NCI-H1930 (cell line): ENCODE measurements at places on chromosomes 7 and 10.

DNA sequence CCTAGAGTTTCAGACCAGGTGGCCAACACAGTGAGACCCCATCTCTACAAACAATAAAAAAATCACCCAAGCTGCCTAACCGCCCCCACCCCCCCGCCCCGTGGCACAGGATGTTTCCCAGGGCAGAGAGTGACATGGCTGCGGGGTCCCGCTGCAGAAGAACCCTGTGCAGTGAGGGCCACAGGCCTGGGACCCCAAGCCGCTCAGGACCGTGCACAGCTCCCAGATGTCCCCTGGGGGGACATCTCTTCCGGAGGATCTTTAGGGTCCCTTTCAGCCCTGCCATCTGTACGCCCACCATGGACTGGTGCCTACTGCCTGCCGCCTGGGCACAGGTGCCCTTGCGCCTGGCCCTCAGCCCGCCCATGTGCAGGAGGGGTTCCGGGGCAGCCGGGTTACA is 373.6 kb downstream of the DNAJB6 start:
- DNase-seq: no peak

- DNase-seq: no peak
Measured at GRCh38 chr7:152136686-152137085, 111.2 kb downstream of the GALNT11 start.

GRCh38 chr10:71957546-71958275 is 6.5 kb upstream of the CHST3 start:
- DNase-seq: no peak

- no peak for DNase-seq
Measured at GRCh38 chr10:25017154-25017590, 760 bp downstream of the THNSL1 start.

DNA sequence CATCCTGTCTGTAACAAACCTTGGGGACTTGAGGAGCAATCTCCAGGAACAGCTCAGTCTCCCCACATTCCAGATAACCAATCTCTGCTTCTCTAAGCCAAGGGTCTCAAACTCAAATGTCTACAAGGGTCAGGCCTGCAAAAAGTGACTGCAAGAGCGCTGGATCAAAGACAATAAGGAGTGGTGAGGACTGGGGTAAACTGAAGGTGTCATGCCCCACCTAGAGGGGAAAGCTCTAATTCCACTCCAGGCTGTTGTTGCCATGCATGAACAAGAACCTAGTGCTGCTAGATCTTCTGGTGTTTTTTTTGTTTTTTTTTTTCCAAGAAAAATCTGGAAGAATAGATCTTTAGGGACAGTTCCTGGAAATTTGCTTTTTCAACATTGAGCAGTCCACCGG is 117.9 kb upstream of the MACROH2A2 start:
- no peak for DNase-seq

GRCh38 chr7:90512821-90513254 is 43.4 kb downstream of the PTTG1IP2 start:
- DNase-seq: no peak

DNA sequence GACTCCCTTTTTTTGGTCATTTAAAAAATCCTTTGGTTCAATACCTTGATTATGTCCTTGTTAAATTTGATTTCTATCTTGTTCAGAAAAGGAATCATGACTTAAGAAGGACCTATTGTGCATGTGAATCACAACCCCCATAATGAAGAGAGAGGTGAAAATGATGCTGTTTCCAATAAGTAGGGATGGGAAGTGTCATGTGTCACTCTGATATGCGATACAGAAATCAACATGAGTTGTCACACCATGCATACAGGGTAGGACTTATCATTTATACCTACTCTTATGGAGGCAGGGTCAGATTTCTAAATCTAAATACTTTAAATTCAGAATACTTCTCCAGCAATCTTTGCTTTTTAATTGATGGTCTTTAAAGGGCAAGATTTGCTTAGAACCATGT is 19.4 kb upstream of the DLX6 start:
- DNase-seq: no peak

GRCh38 chr7:100044718-100045117 is 4.9 kb upstream of the ZSCAN21 start:
- DNase-seq: no peak

GRCh38 chr7:140923358-140924006 is 1.2 kb downstream of the BRAF start:
- no peak for DNase-seq

- DNase-seq: no peak
Measured at GRCh38 chr10:62805231-62806099, 945 bp downstream of the ADO start.

GRCh38 chr7:50092579-50093491 is at the start of gene ZPBP:
Gene ZPBP (minus strand): TSS chr7:50093246. CDS start chr7:50093194, 52 bp downstream.
- peak; percentile 66 for DNase-seq

DNA sequence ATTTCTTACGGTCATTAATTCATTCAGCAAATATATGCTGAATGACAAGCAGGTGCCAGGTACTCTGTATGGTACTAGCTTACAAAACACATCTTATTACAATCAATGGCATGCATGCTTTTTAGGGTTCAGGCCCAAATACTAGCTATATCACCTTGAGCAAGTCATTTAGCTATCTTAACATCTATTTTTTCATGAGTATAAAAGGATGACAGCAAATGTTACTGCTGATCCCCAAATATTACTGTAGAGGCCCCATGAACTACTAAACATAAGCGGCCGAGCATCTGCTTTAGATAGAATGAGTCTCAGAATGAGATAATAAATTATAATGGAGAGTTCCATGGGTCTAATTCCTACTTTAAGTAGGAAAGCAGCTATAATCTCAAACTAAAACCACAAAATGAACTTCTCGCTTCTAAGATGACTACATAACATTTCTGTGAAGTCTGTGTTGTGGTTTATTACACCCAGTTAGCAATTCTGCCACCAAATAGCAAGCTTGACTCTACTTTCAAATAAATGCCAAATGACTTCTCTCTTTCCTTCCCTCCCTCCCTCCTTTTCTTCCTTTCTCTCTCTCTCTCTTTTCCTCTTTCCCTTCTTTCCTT is 113.7 kb upstream of the LRRN3 start:
- DNase-seq: no peak

DNA sequence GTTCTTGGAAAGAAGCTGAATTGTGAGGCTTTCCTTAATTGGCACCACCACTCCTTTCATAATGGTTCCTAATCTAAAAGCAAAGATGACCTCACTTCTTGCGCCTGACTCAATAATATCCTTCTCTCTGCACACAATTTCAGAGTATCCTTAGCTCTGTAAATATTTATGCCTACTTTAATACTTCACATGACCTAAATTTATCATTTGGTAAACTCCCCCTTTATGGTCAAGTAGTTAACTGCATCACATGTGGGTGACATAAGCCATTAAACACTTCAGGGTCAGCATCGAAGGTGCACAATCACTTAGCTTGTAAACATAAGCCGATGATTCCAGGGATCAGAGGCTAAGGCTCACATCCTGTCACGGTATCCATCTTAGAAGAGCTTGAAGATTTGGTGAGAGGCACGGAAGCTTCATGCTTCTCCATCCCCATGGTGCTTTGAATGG is 7.3 kb upstream of the RHOBTB1 start:
- DNase-seq: no peak

GRCh38 chr7:74575083-74575784 is 82.3 kb upstream of the GTF2I start:
- DNase-seq: no peak

- no peak for DNase-seq
Measured at GRCh38 chr10:36385693-36386092, 739.7 kb upstream of the ANKRD30A start.

- no peak for DNase-seq
Measured at GRCh38 chr7:119967221-119967620, 305.8 kb upstream of the KCND2 start.

- no peak for DNase-seq
Measured at GRCh38 chr7:141945356-141945755, 1.4 kb downstream of the CLEC5A start.

DNA sequence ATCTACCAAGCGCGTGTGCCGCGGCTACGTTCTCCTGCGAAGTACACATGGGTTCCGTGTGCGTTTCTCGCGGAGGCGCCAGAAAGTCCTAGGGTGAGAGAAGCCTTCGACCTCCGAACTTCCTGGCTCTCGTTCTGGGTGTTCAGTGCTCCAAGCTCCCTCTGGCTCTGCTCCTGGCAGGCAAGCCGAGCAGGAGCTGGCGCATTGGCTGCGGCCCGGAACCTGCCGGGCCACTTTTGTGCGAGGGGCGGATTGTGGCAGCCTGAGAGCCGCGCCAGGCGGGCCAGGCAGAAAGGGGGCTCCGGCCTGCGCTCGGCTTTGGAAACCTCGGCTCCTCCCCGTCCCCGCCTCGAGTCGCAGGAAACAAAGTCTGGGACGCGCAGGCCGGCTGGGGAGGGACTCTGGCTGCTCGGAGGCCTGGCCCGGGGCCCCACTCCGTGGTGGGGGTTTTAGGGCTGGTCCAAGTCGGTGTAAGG is 9.6 kb downstream of the EMX2 start:
- no peak for DNase-seq

DNA sequence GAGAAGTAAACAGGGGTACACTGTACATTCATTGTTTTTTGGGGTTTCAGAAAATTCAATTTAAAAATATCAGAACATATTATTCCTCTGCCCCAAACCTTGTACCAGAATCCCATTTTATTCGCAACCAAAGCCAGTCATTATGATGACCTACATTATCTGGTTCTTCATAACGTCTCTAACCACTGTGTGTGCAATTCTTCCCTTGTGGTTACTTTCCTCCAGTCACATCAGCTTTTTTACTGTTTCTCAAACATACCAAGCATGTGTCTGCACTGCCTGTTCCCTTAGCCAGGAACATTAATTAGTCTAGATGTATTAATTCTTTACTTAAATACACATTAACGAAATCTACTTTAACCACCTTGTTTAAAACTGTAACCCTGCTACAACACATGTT is 64.8 kb downstream of the THSD7A start:
- DNase-seq: no peak

DNA sequence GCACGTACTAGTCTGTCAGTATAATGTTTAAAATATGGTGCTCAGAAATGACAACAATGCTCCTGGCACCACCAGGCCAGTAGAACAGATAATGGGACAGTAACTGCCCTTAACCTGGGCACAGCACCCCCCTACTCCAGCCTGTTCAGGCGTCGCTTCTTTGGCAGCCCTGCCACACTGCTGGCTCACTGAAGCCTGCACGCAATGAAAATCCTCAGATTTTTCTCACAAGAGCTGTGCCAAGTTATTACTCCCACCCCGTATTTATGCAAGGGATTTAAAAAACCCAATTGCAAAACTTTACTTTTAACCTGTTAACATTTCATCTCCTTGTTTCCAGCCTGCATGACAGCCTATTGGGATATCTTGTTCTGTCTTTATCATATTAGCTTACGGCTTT is 56.6 kb upstream of the LAMB1 start:
- DNase-seq: no peak

DNA sequence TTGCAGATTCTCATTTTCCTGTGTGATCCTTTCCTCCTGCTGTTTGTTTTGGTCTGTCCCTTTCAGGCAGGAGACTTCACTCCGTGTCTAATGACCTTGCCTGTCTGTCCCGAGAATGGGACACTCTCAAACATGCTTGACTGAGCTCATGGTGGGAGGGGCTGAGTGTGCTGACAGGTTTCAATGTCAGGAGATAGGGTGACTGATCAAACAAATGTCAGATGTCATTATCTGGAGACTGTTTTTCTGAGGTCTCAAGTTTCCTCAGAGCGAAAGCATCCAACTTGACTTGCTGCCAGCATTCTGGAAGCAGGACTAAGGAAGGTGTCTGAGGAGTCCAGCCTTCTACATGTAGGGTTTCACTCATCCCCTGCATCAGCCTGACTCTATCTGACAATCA is 228.8 kb upstream of the KIAA1217 start:
- no peak for DNase-seq

- no peak for DNase-seq
Measured at GRCh38 chr7:41786944-41787343, 84.1 kb upstream of the INHBA start.

- no peak for DNase-seq
Measured at GRCh38 chr7:75734586-75735458, 3.9 kb downstream of the HIP1 start.

DNA sequence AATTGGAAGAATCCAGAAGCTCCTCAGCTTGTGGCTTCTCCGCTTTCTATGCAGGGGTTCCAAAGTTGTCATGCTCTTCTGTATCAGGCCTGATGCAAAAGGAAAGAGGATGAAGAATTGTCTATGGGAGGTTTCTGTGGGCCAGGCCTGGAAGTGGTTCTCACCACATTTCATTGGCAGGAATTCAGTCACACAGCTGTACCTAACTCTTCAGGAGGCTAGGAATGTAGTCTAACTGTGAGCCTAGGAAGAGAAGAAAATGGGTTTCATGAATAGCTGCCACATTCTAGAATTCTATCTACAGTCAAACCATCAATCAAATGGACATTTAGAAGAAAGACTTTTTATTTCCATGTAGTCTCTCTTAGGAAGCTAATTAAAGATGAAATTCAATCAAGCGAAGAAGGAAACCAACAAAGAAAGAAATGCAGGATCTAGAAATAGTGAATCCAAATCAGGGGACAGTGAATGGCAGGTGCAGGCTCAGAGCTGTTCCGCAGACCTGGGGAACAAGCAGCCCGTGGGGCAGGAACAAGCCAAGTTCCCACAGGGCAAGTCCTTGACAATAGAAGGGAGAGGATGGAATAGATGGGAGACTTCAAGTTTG is 25.4 kb upstream of the USP6NL start:
- no peak for DNase-seq

DNA sequence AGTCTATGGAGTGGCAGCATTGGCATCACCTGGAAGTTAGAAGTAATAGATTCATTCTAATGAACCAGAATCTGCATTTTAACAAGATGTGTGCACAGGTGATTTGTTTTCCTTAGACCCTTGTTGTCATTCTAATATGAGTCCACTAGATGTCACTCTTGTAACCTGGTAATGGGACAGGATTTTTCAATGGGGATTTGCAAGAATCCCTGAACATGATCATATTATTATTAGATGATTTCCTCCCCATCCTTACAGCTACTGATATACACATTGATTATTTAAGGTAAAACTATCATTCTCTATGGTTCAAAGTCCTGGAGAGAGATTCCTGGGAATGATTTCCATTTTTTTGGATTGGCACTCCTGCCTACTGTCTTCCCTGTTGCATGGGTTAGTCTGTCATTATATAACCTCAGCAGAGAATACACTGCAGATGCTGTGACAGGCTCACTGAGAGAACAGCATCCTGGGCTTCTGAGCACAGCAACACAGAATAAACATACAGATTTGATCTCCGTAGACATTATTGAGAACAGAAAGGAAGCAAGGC is 194.9 kb downstream of the SUGCT start:
- DNase-seq: no peak

- no peak for DNase-seq
Measured at GRCh38 chr7:30845426-30846135, 66.1 kb upstream of the AQP1 start.

GRCh38 chr10:69965086-69965485 is 87.6 kb upstream of the MACROH2A2 start:
- DNase-seq: no peak

GRCh38 chr10:32379318-32379949 is 32.5 kb upstream of the EPC1 start:
- peak; percentile 26 for DNase-seq

DNA sequence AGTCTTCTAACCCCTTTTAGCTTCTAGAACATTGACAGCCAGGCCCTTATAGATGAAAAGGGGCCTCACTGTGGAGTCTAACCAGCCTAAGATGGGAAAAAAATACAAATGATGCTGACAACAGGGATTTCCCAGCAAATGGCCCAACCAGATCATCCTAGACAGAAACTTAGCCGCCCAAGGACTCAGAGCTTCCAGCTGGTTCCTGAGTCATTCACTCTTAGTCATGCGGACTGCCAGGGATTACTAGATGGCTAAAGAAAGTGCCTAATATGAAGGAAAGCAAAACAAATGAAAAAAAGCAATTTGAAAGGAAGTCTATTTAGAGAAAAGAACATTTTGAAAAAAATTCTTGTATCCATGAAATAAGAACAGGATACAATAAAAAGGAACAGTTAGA is 23.7 kb downstream of the TSPAN14 start:
- DNase-seq: no peak
